NCI-H1092 (cell line): ENCODE measurements at places on chromosomes 2 and 18.

- no peak for DNase-seq
Measured at GRCh38 chr18:79026491-79026890, 42.7 kb upstream of the ATP9B start.

- DNase-seq = no peak
Measured at GRCh38 chr2:173830170-173830569, 135.0 kb downstream of the SP3 start.

DNA sequence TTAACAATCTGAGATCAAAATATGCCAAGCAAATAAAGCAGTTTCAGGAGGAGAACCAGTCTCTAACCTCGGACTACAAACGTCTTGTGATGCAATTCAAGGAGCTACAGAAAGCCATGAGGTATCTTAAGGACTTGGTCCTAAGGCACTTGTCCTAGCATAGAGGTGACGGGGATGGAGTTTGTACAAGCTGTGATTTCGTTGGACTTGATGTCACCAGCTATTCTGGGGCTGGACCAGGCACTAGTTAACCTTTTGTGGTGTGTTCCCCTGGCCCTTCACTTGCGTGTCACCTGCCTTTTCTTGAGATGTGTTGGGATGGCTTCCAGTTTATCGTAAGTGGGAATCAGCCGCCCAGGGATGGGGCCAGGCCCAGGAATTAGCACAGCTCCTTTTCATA is 33.7 kb downstream of the OTOF start:
- DNase-seq = no peak

- no peak for DNase-seq
Measured at GRCh38 chr2:33013684-33014110, 66.9 kb downstream of the LTBP1 start.

- no peak for DNase-seq
Measured at GRCh38 chr2:73868204-73868978, 24.4 kb upstream of the ACTG2 start.

- DNase-seq = no peak
Measured at GRCh38 chr2:11385847-11386246, 41.4 kb upstream of the ROCK2 start.

DNA sequence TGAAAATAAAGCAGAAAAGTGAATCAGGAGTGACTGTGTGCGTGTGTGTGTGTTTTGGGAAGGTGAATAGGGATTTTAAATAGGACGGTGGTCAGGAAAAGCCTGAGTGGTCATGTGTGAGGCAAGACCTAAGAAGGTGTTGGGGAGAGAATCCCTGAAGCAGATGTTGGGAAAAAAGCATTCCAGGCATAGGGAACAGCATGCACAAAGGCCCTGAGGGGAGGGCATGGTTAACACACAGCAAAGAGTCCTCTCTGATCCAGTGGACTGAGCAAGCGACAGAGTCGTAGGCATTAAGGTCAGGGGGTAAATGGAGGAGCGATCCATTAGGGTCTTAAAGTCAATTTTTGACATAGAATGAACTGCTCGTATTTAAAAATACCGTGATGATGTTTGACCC is 34.0 kb upstream of the OTOS start:
- no peak for DNase-seq

GRCh38 chr2:19228715-19229114 is 129.7 kb downstream of the OSR1 start:
- no peak for DNase-seq

GRCh38 chr2:238524426-238524983 is 97.8 kb downstream of the ASB1 start:
- DNase-seq = no peak
